ENCODE measurements at places on chromosomes 7 and 10.

DNA sequence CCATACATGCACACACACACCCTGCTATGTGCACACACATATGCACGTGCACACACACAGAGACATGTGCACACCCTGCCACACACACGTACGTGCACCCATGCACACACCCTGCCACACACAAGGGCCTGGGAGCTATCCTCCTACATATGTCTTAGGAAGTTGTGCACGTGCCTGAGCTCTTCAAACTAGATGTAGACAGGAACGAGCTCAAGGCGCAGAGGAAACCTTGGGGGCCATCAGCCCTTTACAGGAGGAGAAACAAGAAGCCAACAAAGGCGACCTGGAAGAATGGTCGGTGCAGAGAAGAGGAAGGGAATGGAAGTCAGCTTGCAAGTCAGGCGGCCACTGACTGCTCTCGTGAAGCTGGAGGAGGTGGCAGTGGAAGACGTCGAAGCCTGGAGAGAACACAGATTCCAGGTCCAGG, 58.7 kb downstream of the AOC1 start:
- no peak for DNase-seq

DNA sequence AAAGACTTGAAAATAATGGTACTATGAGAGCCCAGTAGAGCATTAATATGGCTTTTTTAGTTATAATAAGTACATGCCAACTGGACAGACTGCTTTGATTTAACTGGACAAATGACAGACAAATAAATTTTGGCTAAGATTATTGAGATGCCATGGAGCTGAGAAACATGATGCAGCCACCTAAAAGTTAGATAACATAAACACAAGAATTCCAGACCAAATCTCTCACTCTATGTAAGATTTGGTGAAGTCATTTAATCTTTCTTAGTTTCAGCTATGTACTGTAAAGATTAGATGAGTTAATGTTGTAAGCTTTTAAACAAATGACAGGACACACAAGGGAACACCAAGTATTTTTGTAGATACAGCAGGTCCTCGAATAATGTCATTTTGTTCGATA, 118.2 kb downstream of the CACNA2D1 start:
- DNase-seq, result no peak

DNA sequence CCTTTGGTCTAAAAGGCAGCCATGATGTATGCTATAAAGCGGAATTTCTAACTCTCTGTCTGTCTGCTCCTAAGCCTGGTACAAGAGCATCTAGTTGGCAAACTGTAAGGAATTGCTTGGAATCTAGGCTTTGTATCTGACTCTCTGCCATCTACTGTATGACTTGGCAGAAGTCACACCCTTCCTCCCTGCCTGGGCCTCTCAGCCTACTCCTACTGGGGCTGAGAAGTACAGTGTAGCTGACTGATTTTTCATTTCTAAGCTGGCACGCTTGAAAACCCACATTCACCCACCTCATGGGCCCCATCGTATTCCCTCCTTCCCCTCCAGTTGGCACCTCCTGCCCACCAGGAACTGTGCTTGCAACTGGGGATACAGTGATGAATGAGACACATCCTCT, 435.2 kb downstream of the PLXNA4 start:
- DNase-seq, result no peak

GRCh38 chr7:25118048-25118753, 6.9 kb downstream of the CYCS start:
- no peak for DNase-seq
